Astrocyte of the cerebellum (primary cell): ENCODE measurements at places on chromosomes 4 and X.
A peak's percentile ranks its signal among the peaks of the same experiment; 100 is the strongest.

- peak; percentile 62 for DNase-seq
These were observed 30.4 kb downstream of the FAT1 start for GRCh38 chr4:186693159-186693815.

GRCh38 chrX:23907498-23908218 lies at the start of the genes APOO and CXorf58:
APOO (minus strand) TSS chrX:23907938; CDS start chrX:23907702, 236 bp downstream.
CXorf58 (plus strand) TSS chrX:23908006; CDS start chrX:23910303, 2,297 bp downstream.
- peak; percentile 67 for DNase-seq

DNA sequence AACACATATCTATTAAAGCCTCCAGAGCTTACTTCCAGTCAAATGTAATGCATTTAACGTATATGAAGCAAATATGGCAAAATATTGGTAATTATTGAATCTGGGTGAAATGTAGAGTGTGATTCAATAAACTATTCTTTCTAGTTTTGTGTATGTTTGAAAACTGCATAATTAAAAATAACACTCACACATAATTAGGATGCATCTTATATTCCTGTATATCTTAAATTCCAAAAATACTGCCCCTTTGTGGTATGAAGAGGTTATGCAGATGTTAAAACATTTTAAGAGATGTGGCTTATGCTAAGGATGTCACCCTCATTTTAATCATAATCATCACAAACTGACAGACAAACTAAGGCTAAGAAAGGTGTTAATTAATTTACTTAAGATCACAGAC lies 182.9 kb downstream of the COX18 start:
- DNase-seq, result no peak

GRCh38 chr4:53706422-53707032 lies 115.2 kb upstream of the LNX1 start:
- peak; percentile 55 for DNase-seq

DNA sequence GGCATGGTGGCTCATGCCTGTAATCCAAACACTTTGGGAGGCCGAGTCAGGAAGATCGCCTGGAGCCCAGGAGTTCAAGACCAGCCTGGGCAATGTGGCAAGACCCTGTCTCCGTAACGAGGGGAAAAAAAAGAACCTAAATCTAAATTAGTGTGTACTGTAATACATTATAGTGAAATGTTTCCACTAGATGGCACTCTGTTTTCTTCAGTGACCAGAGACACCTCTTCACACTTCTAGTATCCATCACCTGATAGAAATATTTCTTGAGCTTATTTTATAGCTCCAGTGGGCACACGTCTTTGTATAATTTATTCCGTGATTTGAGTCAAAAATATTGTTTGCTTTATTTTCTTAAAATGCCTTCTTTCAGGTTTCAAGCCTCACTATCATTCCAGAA lies 600.9 kb upstream of the DIPK2B start:
- DNase-seq, result no peak

- no peak for DNase-seq
These were observed 325.0 kb downstream of the RAB28 start for GRCh38 chr4:13159041-13159620.

DNA sequence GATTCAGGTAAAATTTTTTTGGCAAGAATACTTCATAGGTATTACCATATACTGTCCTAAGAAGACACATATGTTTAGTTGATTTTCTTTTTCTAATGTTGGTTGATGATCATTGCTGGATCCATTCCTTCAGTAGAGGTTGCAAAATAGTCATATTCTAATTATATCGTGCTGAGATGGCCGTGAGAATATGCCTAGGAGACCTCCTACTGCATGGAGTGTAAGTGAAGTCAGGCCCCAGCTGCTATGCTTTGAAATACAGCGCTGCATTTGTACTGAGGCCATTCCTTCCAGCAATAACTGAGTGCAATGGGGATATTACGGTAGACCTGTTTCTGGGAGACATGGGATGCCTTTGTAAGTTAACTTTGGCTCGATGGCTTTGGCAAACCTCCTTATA lies 6.7 kb upstream of the PLAC8 start:
- DNase-seq, result no peak

- DNase-seq, result no peak
These were observed 109.7 kb downstream of the UNC5C start for GRCh38 chr4:95439071-95439470.

DNA sequence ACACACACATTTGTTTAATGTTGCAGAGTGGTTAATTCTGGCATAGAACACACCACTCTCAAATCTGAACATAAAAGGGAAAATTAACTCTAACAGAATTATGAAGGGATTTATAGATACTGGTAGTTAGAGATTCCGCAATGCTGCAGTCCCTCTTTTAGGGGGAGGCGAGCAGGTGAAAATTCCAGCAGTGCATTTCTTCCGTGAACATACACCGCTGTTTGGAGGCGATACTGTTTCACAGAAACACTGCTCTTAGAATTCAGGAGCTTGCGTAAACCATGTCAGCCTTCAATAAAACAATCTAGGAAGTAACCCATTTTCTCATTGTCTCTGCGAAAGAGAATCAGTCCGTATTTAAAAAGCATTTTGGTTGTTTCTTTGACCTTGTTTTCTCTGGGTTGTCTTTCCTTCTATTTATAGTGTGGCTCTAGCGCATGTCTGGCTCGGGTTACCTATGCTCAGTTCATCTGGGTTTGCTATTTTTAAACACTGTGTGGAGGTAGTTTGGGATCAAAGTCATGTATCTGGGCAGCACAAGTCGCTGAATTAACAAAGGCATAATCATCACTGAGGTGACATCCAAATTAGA lies 90.4 kb downstream of the GPAT3 start:
- no peak for DNase-seq

GRCh38 chr4:186669159-186669731 lies 54.4 kb downstream of the FAT1 start:
- peak; percentile 72 for DNase-seq

- DNase-seq, result no peak
These were observed 263.8 kb downstream of the INPP4B start for GRCh38 chr4:142582340-142582739.

GRCh38 chrX:6678313-6678712 lies 143.4 kb upstream of the VCX3A start:
- DNase-seq, result no peak

- DNase-seq, result peak; percentile 65
These were observed at the start of gene TRIM2 for GRCh38 chr4:153204247-153204671. TRIM2 (plus strand) TSS chr4:153204443; CDS start chr4:153204531, 88 bp downstream.

- DNase-seq, result no peak
These were observed 88.8 kb upstream of the PCDH18 start for GRCh38 chr4:137621056-137621455.

DNA sequence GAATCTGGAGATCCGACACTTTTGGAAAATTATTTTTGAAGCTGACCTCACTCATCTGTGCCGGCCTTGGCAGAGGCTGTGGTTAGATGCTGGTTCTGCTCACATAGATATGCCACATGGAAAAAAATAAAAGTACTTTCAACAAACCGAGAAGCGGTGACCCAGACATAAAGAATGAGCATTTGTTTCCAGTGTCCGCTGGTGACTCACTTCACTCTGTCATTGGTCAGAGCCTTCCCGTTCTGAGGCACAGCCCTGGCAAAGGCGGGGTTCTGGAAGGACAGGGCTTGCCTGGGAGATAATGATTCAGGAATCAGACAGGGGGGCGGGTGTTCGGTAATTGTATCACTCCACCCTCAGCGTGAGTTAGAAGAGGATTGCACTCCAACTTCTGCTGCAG lies 172.4 kb upstream of the MXRA5 start:
- peak; percentile 39 for DNase-seq

DNA sequence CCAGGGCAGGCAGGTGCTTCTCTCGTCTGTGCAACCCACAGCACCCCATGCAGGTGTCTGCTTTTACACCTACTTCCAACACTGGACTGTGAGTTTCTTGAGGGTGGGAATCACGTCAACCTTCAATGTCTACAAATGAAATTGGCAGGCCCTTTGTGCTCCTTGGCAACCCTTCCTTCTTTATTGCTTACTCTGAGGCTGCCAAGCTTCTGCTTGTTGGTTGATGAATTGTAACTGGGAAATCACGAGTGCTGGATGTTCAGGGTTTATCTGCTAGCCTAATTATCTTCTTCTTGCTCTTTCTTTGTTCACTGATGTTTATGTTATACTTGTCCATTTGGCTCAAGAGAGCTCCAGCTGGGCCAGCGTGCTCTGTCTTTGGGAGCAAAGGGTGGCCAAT lies 2.5 kb upstream of the DGAT2L6 start:
- DNase-seq, result no peak

DNA sequence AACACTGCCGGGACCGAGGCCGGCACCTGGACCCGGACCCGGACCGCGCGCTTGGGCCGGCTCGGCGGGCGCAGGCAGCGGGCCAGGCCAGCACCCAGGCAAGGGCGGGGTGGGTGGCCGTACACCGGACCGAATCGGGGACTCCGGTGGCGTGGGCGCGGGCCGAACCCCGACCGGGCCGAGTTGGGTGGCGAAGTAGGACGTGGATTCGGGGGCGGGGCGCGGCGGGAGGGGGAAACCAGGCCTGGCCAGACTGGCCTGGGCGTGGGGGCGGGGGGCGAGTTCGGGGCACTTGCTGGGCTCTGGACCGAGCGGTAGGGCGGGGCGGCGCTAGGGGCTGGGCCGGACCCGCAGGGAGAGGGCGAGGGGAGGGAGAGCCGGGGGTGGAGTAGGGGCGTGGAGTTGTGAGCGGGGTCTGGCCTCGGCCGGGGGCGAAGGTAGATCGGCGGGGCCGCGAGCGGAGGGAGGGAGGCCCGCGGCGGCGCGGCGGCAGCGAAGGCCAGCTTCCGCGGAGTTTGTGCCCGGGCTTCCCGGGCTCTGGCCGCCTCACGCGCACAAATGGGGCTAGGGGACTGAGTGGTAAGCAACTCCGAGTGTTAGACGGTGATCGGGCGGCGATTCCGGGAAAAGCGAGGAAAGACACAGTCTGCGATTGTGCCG lies 1.8 kb upstream of the BCORL1 start:
- DNase-seq, result no peak

GRCh38 chrX:413322-414201 lies 26.9 kb upstream of the PPP2R3B start:
- no peak for DNase-seq

GRCh38 chrX:105018865-105019264 lies 201.6 kb downstream of the TEX13A start:
- DNase-seq, result no peak

GRCh38 chrX:148134578-148134977 lies 153.4 kb downstream of the FMR1NB start:
- no peak for DNase-seq

DNA sequence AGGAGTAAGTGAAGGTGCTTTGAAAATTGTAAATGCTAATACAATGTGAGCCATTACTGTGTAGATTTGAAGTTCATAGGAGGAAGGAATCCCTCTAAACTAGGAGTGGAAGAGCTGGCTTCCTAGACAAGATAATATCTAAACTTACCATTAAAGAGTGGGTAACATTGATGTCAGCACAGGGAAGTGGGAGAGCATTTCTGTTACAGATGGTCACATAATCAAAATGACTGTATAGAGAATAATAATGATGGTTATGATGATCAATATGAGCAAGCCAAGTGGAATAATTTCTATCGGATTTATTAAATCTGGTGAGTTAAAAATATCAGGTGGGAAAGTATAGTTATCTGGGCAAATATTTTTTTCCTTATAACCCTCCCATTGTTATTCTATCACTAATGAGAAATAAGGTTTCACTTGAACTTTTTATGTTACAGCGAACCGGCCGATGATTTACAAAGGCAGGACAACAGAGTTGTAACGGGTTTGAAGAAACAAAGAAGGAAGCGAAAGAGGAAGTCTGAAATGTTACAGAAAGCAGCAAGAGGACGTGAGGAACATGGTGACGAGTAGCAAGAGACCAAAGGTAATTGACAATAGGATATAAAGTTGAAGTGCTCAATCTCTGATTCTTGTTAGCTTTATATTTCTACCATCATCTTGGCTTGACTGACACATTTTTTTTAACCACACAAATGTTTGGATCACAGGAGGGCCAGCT lies 43.5 kb downstream of the FMR1NB start:
- no peak for DNase-seq

DNA sequence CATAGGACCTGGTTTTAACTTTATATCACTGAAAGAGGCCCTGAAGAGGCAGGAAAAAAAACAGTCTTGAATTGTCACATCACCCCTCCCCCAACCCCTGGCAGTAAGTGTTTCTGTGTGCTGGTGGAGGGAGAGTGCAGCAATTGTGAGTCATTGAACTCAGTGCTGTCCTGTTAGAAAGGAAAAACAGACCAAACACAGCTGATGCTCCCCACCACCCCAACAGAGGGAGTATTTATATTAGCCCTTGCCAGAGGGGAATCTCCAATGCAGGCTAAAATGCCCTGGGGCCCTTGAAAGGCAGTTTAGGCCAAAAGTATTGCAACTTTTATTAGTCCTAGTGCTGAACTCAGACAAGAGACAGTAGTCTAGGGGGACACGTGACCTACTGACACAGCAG lies 197.8 kb upstream of the AGTR2 start:
- DNase-seq, result no peak

- DNase-seq, result no peak
These were observed 67.8 kb downstream of the USP38 start for GRCh38 chr4:143252478-143252877.

GRCh38 chr4:173535165-173535902 lies 5.3 kb upstream of the HAND2 start:
- no peak for DNase-seq

DNA sequence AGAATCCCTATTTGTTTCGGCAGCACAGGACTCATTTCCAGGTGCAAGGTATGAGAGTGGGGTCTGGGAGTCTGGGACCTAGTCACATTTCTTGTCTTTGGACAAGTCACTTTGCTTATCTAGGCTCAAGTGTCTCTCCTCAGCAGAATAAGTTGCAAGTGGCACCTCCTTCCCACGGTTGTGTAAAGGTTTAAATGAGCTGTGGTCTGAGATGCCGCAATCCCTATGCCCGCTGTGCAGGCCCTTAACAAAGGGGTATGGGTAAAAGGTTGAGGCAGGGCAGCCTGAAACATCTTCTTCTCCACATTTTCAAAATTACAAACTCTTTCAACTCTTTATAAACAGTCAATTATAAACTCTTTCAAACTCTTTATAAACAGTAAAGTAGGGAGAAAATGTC lies 93.7 kb downstream of the RTL5 start:
- no peak for DNase-seq

DNA sequence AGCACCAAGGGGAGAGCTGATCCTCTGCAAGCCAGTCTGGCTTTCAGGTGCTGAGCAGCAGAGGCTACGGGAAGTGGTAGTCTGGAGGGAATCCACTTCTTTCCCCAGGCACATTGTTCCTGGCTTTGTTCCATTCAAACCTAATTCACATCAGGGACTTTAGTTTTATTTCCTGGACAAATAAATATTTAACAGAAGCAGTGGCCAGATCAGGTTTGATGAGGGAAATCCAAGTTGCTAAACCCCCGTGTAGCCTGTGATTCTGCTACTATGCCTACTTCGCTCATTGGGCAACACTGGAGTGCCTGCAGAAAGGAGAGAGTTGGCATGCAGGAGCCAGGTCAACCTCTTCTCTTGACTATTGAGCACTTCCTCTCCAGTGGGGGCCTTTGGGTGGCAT lies 13.8 kb upstream of the STBD1 start:
- DNase-seq, result no peak

GRCh38 chrX:110087485-110088356 lies 84.8 kb downstream of the TMEM164 start:
- DNase-seq, result peak; percentile 27
